AG04449 (cell line): ENCODE measurements at places on chromosomes 11 and 22.

DNA sequence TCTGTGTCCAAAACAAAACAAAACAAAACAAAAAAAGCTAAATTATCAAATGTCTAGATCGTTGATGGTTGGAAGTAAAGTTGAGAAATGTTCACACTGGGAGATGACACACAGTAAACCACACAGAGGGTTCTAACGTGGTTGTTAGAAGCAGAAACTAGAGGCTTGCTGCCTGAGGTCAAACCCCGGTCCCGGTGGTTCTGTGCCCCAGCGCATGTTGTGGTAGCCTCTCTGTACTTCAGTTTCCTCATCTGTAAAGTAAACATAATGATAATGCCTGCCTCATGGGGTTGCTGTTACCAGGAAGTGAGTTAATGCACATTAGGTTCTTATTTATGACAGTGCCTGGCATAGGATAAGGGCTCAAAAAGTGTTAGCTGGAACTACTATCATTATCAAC is 33.4 kb downstream of the PPARA start:
- no peak for DNase-seq

DNA sequence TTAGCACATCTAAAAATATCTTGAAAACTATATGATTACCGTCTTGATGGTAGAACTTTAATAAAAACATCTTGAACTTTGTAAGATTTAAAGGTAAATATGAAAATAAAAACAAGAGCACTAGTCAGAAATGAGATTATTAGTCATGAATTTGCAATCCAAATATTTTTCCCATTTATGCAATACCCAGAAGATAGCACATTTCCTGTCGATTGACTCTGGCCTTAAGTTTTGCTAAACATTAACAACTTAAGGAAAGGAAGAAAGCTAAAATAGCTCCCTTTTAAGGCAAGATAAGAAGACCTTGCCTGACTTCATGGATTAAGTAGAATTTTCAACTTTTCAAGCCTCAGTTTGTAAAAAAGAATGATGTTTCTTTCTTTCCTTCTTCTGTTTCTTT is 1374.7 kb upstream of the RAG2 start:
- no peak for DNase-seq

- no peak for DNase-seq
Observed at GRCh38 chr11:110305169-110306018, 9.0 kb upstream of the RDX start.

DNA sequence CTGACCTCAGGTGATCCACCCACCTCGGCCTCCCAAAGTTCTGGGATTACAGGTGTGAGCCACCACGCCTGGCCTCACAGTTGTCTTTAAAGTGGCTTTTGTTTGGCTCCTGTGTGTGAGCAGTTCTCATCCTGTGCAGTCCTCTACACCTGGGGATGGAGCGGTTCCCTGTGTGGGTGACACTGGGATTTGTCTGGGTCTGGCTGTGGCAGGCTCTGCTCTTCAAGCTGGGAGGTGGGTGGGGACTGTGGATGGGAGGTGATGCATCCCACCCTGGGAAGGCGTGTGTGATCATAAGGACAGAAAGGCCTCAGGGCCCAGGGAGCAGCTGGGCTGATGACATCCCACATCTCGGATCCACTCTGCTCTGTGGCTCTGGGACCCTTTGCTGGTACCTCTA is 1266.8 kb downstream of the BRD1 start:
- DNase-seq = no peak

GRCh38 chr11:73245461-73245860 is 26.7 kb upstream of the P2RY6 start:
- no peak for DNase-seq

- DNase-seq = no peak
Observed at GRCh38 chr11:4932751-4933150, 8.6 kb upstream of the OR51G1 start.

DNA sequence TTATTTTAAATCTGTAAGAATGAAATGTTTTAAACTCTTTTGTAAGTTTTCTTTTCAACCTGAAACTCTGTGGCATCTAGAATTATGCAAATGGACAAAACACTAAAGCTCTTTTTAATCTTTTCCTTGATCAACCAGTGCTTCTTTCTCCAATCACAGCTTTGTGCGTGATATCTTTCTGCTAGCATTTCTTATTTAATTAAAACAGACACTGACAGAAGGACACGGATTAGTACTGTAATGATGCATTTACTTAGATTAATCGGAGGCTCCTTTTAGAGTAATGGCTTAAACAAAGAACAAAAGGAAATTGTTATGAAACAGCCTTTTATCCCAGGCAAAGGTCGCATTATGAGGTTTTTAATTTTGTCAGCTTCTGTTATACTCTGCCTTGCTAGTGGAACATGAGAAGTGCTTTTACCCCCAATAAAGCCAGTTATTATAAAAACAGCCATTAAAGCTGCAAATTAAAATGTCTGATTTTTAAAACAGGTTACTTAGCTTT is 48.5 kb upstream of the SOX6 start:
- DNase-seq = no peak

DNA sequence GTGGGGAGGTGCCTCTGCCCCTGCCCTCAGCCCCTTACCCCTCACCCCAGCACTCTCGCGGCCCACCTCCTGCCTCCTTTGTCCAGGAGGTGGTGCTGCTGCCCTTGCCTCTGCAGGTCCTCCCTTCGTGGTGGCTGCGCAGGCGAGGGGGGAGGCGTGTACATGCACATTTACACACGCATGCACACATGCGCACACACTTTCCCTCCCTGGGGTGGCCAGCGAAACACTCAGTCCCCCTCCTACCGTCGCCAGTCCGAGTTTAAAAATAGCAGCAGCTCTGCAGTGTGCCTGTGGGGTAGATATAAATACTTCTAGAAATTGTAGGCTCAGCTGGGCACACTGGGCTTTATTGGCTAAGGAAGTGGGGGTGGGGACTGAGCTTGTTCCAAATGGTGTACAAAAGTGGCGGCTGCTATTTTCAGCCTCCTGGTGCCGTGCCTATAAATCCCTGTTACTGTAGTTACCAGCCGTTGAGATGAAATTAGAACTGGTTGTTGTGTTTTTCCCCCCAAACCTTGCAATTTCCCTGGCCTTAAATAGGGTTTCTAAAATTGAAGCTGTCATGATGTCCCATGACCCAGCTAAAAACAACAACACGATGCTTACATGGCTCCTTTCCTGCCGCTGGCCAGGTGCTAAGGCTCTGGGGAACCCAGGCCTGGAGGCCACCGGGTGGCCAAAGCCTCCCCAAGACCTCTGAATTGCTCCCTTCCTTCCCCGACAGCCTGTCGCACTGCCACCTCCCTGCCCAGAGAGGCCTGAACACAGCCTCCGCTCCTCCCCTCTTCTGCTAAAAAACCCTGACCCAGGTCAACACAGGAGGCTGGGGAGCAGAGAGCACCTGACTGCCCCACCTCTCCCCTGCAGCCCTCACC is 12.4 kb downstream of the PICK1 start:
- no peak for DNase-seq

GRCh38 chr11:353179-353873 is 16.0 kb upstream of the B4GALNT4 start:
- peak; percentile 50 for DNase-seq

DNA sequence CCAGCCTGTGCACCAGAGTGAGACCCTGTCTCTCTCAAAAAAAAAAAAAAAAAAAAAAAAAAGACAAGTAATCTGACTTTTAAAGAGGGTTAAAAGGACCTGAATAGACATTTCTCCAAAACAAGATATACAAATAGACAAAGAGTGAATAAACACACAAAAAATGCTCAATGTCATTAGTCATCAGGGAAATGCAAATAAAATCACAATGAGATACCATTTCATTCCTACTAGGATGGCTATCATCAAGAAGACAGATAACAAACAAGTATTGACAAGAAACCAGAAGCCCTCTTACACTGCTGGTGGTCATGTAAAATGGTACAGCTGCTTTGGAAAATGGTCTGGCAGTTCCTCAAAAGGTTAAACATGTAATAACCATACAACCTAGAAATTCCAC is 4.1 kb downstream of the RIC3 start:
- no peak for DNase-seq

DNA sequence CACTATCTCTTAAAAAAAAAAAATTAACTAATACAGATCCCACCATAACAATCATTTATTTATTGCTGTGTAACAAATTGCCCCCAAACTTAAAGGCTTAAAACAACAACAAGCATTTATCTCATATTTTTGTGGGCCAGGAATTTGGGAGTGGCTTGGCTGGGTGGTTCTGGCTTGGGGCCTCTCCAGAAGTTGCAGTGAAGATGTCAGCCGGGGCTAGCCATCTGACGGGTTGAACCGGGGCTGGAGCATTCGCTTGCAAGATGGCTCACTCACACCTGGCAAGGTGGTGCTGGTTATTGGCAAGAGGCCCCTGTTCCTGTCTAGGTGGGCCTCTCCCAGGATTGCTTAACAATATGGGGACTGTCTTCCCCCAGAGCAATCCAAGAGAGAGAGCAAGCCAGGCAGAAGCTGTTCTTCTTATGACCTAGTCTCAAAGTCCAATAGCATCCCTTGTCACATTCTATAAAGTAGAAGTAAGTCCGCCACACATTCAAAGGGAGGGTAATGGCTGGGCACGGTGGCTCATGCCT is 29.5 kb downstream of the ACO2 start:
- no peak for DNase-seq

GRCh38 chr11:126039485-126040271 is 23.0 kb downstream of the CDON start:
- no peak for DNase-seq

DNA sequence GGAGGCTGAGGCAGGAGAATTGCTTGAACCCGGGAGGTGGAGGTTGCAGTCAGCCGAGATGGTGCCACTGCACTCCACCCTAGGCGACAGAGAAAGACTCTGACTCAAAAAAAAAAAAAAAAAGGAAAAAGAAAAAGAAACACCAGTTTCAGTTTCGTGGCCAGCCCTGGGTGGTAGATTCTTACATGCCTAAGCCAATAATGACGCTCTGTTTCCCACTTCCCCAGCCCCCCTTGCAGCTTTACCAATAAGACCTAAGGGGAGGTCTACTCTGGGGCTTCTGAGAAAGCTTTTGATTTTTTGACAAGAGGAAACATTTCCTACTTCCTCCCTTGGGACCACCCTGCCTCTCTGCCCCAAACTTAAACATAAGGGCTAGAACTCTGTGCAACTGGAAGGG is 30.0 kb upstream of the PTPRJ start:
- DNase-seq = no peak

DNA sequence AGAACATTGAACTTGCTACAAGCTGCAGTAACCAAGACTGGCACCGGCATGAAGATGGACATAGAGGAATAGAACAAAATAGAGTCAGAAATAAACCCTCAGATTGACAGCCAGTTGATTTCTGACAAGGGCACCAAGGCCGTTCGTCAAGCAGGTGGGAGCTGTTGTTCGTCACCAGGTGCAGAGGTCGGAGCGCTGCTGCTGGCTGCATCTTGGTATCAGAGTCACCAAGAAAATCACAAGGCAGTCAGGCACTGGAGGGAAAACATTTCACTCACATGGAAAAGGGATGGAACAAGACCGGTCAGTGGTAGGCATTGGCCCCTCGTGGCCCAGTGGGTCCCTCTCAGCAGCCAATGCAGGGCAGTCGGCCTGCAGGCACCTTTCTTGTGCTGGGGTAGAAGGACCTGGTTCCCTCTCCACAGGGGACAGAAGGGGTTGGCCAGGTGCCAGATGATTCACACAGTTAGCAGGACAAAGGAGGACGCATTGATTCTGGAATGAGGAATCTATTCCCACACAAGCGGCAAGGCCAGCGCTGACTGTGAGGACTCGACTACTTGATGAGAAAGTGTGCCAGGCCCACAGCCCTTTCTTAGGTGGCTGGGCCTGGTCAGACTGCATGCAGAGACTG is 115.8 kb upstream of the FGF3 start:
- no peak for DNase-seq

DNA sequence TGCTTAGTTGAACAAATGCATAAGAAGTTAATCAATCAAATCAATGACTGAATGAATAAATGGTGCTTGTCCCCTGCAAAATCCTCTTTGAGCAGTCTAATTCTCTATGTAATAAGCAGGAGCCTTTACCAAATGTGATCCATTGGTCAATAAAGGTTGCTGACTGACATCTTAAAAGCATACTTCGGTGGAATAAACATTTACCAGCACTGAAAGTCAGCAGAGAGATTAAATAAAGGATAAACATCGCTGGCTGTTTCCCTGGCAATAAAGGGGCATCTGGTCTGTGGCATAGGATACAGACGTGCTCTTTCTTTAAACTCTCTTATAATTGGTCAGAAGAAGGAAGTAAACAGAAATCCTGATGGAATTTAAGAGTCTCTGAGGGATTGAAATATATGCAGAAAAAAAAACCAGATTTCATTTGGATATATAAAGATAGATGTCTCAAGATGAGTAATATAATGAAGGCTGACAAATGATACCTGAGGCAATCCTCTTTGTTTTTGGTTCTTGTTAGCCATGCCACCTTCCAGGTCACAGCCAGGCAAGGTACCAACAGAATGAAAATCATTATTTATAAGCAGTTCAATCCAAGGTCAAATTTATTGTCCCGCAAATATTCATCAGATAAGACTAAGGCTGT is 578.4 kb upstream of the CCDC90B start:
- no peak for DNase-seq
